ENCODE measurements at places on chromosomes 11 and 22. TPM values are rescaled to one million over a fixed set of nuclear protein-coding genes. Genes with fewer than 3 reads are reported as not detected.

PATE4 gene
- not detected for total RNA-seq

OR6T1 gene
- total RNA-seq, result not detected

MS4A12 gene
- not detected for total RNA-seq

STK33 gene
- total RNA-seq, result 0.58 TPM

SGSM1 gene
- total RNA-seq, result 0.28 TPM

GALNT18 gene
- total RNA-seq, result 10.4 TPM

PATZ1 gene
- 10.0 TPM for total RNA-seq

HBB gene
- total RNA-seq, result not detected

OR52E8 gene
- total RNA-seq, result not detected
